ENCODE measurements at places on chromosomes 7 and 10. TPM values are rescaled to one million over a fixed set of nuclear protein-coding genes. Genes with fewer than 3 reads are reported as not detected.

DNA sequence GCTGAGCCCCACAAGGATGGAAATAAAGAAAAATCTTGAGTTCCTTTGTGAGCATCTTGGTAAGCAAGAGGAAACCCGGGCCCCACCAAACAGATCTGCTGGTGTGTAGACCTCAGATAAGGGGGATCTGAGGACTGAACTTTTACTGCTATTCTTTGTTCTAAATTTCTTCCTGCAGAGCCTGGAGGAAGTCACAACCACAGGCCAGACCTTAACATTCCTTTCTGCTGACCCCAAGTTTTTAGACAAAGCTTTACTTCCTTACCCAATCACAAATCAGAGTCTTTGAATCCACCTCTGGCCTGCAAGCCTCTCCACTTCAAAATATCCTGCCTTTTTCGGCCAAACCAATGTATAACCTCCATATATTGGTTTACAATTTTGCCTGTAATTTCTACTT, 352.6 kb upstream of the AUTS2 start:
- no peaks in the 10 kb centered on the region for H3K27me3 ChIP-seq
- no peak for DNase-seq
- no peak overlapping the region for H3K4me3 ChIP-seq
- H3K4me1 ChIP-seq: no peaks in the 10 kb centered on the region
- H3K27ac ChIP-seq: no peak overlapping the region
- no peaks in the 10 kb centered on the region for H3K36me3 ChIP-seq

GRCh38 chr7:1059200-1060091, 15.1 kb downstream of the GPR146 start:
- no peaks in the 10 kb centered on the region for H3K36me3 ChIP-seq
- peaks cover 9% of the 10 kb centered on the region for H3K4me1 ChIP-seq
- no peak for DNase-seq
- no peaks in the 10 kb centered on the region for H3K27me3 ChIP-seq
- no peak overlapping the region for H3K4me3 ChIP-seq

GRCh38 chr7:132782777-132783640, 206.7 kb upstream of the PLXNA4 start:
- H3K4me3 ChIP-seq: no peak overlapping the region
- H3K27ac ChIP-seq: no peak overlapping the region
- H3K27me3 ChIP-seq: no peaks in the 10 kb centered on the region
- DNase-seq: no peak
- H3K4me1 ChIP-seq: no peaks in the 10 kb centered on the region
- peaks cover 8% of the 10 kb centered on the region for H3K36me3 ChIP-seq

DNA sequence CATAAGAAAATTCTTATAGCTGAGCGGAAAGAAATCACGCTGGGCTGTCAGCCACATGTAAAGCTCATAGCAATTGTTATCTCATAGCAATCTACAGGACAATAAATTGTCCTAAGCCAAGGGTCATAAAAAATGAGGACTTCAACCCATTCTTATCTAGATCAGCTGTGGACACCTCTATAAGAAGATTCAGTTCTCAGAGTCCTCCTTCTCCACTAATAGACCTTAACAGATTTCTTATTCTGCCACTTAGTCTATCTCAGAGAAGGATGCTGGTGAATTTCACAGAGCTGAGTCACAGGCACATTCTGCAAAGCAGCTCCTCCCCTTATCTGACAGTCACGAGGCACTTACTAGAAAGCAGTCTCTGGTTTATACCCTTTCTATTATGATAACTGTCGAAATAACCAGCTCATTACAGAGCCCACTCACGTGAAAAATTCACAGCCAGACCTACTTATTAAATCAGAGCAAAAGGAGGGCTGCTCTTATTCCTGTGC, 185.3 kb upstream of the PCLO start:
- H3K4me3 ChIP-seq: no peak overlapping the region
- no peak overlapping the region for H3K27ac ChIP-seq
- no peaks in the 10 kb centered on the region for H3K4me1 ChIP-seq
- no peaks in the 10 kb centered on the region for H3K36me3 ChIP-seq
- no peak for DNase-seq

- no peak for DNase-seq
- H3K27me3 ChIP-seq: peaks cover 4% of the 10 kb centered on the region
- H3K4me3 ChIP-seq: no peak overlapping the region
- H3K4me1 ChIP-seq: peaks cover 42% of the 10 kb centered on the region
Measured at GRCh38 chr10:113957013-113957412, 86.7 kb upstream of the ADRB1 start.

GRCh38 chr7:89334797-89335196, 539.3 kb upstream of the TEX47 start:
- H3K4me1 ChIP-seq: no peaks in the 10 kb centered on the region
- no peak overlapping the region for H3K27ac ChIP-seq
- no peaks in the 10 kb centered on the region for H3K36me3 ChIP-seq
- H3K4me3 ChIP-seq: no peak overlapping the region

DNA sequence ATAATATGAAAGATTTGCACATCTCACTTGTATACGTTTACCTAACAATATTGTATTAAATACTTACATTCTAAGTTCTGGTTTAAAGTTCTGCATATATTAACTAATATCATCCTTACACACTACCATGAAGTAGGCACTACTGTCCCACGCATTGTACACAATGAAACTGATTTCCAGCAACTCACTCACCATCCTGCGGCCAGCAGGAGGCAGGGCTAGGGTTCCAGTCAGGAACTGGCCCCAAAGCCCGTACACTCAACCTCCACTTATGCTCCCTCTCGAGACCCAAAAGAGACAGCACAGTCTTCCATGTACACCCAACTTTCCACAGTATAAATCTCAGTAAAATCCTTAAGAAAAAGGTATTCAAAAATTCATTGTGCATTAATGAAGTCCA, 41.4 kb downstream of the GRID1 start:
- H3K36me3 ChIP-seq: no peaks in the 10 kb centered on the region
- no peak overlapping the region for H3K4me3 ChIP-seq
- H3K27ac ChIP-seq: no peak overlapping the region
- DNase-seq: no peak
- H3K27me3 ChIP-seq: no peaks in the 10 kb centered on the region
- H3K4me1 ChIP-seq: no peaks in the 10 kb centered on the region

- H3K4me1 ChIP-seq: no peaks in the 10 kb centered on the region
- H3K36me3 ChIP-seq: no peaks in the 10 kb centered on the region
- H3K4me3 ChIP-seq: no peak overlapping the region
- no peak overlapping the region for H3K27ac ChIP-seq
- DNase-seq: no peak
Measured at GRCh38 chr7:90817846-90818245, 221.7 kb downstream of the CDK14 start.

GRCh38 chr10:61903221-61903927, 1.9 kb downstream of the ARID5B start:
- H3K36me3 ChIP-seq: no peaks in the 10 kb centered on the region
- no peaks in the 10 kb centered on the region for H3K27me3 ChIP-seq
- peak overlapping the region; percentile 91 for H3K27ac ChIP-seq
- H3K4me3 ChIP-seq: peak overlapping the region; percentile 98

DNA sequence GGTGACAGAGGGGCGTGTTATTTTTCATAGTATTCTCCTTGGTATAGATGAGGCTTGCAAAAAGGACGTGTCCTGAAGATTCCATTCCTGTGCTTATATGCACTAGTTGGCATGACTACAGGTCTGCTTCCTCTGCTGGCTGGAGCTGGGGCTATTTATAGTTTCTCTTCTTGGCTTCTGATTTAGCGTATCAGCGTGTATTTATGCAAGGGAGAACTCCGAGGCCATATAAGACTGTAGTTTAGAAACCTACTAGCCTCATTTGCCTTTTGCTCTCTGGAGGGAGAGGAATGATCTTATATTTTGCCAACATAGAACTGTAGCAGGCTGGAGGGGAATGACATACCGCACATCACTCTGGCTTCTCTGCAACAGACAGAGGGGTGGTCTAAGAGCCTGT, 39.7 kb downstream of the CACNB2 start:
- no peaks in the 10 kb centered on the region for H3K4me1 ChIP-seq
- no peak overlapping the region for H3K4me3 ChIP-seq
- DNase-seq: no peak
- no peak overlapping the region for H3K27ac ChIP-seq
- no peaks in the 10 kb centered on the region for H3K36me3 ChIP-seq

- DNase-seq: no peak
- H3K36me3 ChIP-seq: no peaks in the 10 kb centered on the region
- H3K4me3 ChIP-seq: no peak overlapping the region
- H3K27me3 ChIP-seq: no peaks in the 10 kb centered on the region
Measured at GRCh38 chr10:15591431-15591830, 128.3 kb downstream of the ITGA8 start.

The HOXA6 gene
- polyA plus RNA-seq: not detected

The CYP2E1 gene
- 0.68 TPM for polyA plus RNA-seq

The SHTN1 gene
- polyA plus RNA-seq: not detected

The HHEX gene
- polyA plus RNA-seq: 0.90 TPM

The CTAGE8 gene
- polyA plus RNA-seq: 0.60 TPM
